ENCODE measurements at places on chromosomes 13 and 19. TPM values are rescaled to one million over a fixed set of nuclear protein-coding genes. Genes with fewer than 3 reads are reported as not detected.

- DNase-seq: no peak
Measured at GRCh38 chr13:24407844-24408243, 98.5 kb downstream of the C1QTNF9 start.

DNA sequence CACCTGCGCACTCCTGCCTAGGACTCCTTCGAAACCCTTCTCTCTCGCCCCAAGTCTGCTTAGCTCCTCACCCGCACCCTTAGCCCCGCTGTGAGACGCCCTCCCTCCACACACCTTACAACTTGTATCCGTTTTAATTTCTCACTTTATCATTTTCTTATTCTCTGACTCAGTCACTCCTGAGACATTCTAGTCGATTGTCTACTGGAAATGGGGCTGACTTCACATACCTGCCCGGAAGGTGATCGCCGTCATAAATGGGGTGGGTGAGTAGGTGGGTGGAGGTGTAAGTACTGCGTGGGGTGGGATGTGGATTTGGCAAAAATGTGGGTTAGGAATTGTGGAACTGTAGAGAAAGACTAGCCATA is 714 bp downstream of the NDFIP2 start:
- peak; percentile 27 for DNase-seq

DNA sequence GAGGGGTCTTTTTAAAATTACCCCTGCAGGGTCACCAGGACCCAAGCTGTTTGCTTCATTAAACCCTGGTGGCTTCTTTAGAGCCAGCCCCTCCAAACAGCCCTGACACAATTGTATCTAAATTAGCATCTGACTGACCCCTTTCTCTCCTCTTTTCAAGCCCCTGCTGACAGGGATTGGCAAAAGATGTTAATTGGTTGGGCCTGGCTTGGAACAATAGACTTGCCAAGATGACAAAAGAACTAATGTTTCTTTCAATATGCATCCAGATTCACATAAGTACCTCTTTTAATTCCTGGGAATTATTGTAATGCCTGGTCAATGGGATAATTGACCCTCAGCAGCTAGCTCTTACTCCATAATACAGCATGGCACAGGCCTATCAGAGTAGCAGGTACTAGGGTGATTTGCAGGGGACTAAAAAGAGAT is 140.8 kb downstream of the SHISA2 start:
- no peak for DNase-seq

DNA sequence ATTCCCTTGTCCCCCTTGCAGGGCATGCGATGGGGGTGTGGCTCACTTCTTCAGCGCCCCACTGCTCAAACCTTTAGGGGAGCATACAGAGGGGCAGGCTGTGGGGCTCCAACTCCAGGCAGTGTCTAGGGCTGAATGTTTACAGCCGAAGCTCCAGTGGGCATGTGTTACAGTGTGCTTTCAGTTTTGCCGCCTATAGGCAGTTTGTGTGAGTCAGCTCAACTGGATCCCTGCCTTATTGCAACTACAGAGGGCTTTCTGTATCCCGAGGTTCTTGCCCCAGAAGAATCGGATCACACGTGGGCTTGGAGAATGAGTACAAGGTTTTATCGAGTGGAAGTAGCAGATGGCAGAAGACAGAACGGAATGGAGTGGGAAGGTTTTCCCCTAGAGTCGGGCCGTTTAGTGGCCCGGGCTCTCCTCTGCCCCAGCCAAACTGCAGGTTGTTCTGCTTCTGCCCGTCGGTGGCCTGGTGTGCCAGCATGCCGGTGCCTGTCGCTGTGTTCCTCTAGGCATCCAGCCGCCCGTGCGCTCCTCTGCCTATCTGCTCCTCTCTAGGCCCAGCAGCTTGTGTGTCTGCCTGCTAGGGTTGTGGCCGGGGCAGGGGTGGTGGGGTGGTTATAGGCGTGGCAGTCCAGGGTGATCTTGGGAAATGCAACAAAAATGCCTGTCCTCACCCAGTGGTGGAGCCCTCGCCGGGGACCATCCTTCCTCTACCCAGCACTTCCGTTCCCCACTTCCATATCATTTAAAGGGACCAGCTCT is 435.9 kb upstream of the SGCG start:
- DNase-seq: no peak

- peak; percentile 13 for DNase-seq
Measured at GRCh38 chr19:45852983-45853382, 10.0 kb downstream of the SYMPK start.

The C13orf42 gene
- total RNA-seq: not detected

The WDR87 gene
- total RNA-seq: not detected

The MIR17HG gene
- total RNA-seq: 21.5 TPM

The CCDC8 gene
- total RNA-seq: not detected

The FXYD1 gene
- not detected for total RNA-seq

The FCER2 gene
- total RNA-seq: 1.6 TPM
